GM12878 (cell line): ENCODE measurements at places on chromosomes 12 and 14.

DNA sequence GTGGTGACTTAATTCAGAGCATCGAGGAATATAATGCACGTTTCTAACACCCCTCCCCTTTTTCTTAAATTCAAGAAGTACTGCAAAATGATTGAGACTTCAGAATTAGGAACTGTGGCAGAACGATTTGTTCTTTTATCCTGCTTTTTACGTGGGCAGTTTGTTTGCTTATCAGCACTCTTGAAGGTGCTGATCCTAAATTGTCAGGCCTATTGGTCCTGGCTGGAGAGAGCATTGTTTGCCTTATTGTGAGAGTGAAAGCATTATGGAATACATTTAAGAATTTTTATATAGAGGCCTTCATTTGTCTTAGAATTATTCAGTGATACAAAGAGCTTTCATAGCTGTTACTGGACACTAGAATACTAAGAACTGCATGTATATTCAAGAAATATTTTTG is 59.1 kb downstream of the TMTC2 start:
- no peak for DNase-seq

DNA sequence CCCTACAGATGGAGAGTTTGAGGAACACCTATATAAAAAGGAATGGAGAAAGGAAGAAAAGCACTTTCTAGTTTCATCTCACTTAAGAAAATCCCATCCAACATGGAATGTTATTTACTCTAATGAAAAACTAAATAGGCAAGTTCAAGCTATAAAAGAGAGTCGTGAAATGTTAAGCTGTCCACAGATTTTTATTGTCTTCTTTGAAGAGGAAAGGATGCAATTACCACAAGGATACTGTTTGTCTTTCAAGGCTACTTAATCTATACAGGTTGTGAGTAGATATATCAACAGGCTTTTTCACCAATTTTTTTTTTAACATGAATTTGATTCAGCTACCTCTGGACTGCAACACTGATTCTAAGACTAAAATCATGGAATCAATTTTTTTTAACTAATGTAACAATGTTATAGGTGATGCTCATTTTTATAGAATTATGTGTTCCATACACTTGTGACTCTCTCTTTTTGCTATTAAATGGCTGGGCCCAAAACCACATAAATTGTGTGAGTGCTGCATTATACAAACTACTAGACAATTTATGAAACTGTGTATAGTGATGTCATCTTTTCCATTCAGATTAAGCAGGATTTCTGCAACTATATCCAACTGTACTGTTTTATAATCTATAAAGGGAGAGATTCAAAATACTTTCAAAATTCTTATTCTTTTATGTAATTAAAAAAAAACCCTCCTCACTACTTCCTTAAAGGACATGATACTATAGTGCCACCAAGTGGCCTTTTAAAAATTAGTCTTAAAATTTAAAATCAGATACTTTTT is 26.8 kb upstream of the BMAL2 start:
- DNase-seq, result no peak

- DNase-seq, result no peak
These were observed 11.7 kb downstream of the SLC38A4 start for GRCh38 chr12:46814143-46814542.

DNA sequence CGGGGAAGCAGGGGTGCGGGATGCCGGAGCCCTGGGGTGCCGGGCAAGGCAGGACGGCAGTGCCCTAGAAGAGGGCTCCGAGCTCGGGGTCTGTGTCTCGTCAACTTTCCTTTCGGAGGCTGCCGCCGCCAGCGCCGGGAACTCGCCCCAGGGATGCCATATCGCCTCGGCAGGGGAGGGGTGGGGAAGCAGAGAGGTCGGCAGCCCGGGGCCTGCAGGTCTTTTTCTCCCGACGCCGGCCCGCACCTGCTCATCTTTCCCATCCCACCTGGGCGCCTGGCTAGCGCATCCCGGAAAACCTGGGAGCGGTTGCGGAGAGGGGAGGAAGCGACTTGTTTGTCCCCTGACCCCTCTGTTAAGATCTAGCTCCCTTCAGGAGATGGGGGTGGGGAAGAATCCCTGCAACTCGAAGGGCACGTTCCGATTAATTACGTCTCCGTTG is 547 bp downstream of the CNTN1 start:
- no peak for DNase-seq

GRCh38 chr14:30362369-30363218 is 196.4 kb upstream of the G2E3 start:
- DNase-seq, result no peak

DNA sequence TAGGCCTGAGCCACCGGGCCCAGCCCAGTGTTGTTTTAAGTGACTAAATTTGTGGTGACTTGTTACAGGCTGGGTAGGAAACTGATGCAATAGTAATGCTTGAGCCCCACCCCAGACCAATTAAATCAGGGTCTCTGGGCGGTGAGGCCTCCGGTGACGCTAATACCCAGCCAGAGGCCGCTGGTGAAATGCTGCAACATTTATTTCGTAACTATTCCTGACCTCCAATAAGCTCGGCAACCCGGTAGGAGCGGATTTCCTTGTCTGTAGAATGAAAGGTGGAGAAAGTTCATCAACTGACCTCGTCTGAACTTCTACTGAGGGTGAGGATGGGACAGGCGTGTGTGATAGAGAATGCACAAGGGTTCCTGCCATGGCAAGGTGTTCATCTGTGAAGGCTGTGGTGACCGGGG is 42.3 kb downstream of the FZD10 start:
- no peak for DNase-seq

GRCh38 chr12:91074851-91075250 is 17.0 kb upstream of the KERA start:
- no peak for DNase-seq

DNA sequence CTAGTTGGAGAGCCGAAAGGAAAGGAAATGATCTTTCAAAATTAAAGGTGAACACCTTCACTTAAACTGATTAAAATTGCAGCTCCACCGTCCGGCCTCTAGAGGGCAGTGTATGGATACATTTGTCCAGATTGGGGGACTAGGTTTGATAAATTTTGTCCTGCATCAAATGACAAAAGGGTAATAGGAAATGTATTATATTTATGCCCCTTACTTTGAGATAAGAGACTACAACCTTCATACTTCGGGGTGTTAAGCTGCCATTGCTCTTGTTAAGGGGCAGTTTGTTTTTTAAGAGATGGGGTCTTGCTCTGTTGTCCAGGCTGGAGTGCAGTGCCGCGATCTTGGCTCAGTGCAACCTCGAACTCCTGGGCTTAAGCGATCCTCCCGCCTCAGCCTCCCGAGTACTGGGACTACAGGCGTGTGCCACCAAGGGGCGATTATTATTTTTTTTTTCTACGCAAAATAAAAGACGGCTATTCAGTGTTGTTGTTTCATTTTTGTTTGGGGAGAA is 818 bp upstream of the SUOX start:
- DNase-seq, result no peak
